Germinal center (tissue), 1 donor: ENCODE measurements at places on chromosomes 2 and 18.

GRCh38 chr18:75257605-75258004 is 47.0 kb downstream of the TSHZ1 start:
- DNase-seq = no peak

GRCh38 chr2:150120326-150120955 is 367.0 kb downstream of the RND3 start:
- no peak for DNase-seq

- no peak for DNase-seq
Observed at GRCh38 chr2:58047961-58048360, 1.4 kb downstream of the VRK2 start.

DNA sequence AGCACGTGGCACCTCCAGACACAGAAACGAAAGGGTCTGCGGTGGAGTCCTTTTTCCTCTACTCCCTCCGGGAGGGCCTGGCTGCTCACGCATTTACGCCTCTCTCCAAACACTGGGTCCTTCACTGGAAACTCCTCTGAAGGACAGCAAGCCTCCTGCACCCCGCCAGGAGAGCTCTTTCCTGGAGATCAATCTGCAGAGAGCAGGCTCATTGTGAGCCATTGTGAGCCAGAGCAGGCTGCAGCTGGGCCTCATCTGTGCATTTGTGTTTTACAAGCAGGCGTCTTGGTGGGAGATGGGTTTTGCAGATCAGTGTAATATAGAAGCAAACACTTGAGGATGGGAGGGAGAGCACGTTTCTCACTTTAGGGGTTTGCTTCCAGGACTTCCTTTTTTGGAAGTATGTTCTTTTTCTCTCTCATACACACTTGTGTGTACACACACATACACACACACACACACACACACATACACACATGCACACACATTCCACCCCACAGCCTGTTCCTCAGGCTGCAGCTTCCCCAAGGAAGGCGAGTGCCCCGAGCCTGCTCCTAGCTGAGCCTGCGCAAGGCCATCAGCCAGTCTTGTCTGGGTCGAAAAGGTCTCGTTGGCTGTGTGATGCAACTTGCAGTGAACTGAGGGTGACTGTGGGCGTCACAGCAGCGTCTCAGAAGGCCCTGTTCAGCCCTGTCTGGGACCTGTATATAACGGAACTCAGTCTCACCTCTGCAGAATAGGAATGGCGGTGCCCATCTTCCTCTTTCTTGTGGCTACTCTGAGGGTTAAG is 163.5 kb downstream of the GLI2 start:
- DNase-seq = no peak

GRCh38 chr2:201136889-201137321 is 20.9 kb downstream of the CFLAR start:
- DNase-seq = no peak

GRCh38 chr18:59114160-59114559 is 25.5 kb upstream of the SEC11C start:
- no peak for DNase-seq

GRCh38 chr2:120661551-120661950 is 74.1 kb upstream of the GLI2 start:
- no peak for DNase-seq

DNA sequence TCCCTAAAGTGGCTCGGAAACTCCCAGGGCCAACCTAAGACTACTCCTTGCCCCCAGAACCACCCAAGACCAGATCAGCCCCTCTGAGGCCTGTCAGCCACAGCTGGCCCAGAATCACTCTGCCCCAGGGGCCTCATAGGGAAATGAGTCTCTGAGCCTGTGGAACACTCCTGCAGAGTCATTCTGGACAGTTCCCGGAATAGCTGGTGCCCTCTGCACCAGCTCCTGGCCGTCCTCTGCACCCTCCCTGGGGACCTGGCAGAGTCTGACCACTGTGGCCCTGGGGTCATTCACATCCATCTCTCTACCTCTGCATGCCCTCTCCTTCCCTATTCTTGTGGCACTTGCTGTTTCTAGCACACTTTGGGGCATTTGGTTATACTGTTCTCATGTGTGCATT is 14.6 kb upstream of the TMEM214 start:
- DNase-seq = no peak

DNA sequence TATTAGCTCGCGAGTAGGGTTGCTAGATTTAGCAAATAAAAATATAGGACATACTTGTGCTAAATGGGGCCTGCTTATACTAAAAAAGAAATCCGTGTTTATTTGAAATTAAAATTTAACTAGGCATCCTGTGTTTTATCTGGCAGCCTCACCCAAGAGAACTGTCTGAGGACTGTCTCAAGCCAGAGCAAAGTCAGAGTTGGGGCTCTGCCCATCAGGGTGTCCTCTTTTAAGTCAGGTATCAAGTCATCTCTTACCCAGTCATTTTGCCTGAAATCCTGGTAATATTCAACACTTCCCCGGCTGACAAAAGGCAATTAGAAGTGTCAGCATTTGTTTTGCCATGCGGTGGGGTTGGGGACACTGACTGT is 48.3 kb upstream of the ST3GAL5 start:
- no peak for DNase-seq

GRCh38 chr2:69113627-69114026 is 100.6 kb downstream of the ANTXR1 start:
- no peak for DNase-seq

DNA sequence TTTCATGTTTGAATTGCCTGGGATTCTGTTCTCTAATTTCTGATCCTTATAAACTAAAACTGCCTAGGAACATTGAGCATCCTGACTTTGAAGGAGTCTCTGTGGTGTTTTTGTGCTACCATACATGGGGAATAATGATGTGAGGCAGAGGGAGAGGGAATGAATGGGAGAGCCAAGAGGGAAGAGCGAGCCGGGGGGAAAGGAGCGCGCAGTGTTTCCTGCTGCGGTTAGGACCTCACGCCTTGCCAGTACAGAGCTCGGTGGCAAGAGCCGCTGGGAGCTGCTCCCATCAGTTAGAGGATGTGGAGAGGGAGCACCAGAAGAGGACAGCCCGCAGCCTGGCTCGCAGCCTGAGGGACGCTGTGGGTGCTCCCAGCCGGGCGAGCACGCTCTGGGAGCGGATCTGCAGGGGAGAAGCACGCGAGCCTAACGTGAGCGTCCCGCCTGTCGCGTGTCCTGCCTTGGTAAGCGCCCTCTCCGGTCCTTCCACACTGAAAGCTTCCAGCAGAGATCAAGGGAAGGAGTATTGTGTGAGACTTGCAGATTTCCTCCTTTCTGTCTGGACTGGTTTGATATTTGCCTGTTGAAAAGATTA is 114.7 kb downstream of the FAM210A start:
- no peak for DNase-seq

DNA sequence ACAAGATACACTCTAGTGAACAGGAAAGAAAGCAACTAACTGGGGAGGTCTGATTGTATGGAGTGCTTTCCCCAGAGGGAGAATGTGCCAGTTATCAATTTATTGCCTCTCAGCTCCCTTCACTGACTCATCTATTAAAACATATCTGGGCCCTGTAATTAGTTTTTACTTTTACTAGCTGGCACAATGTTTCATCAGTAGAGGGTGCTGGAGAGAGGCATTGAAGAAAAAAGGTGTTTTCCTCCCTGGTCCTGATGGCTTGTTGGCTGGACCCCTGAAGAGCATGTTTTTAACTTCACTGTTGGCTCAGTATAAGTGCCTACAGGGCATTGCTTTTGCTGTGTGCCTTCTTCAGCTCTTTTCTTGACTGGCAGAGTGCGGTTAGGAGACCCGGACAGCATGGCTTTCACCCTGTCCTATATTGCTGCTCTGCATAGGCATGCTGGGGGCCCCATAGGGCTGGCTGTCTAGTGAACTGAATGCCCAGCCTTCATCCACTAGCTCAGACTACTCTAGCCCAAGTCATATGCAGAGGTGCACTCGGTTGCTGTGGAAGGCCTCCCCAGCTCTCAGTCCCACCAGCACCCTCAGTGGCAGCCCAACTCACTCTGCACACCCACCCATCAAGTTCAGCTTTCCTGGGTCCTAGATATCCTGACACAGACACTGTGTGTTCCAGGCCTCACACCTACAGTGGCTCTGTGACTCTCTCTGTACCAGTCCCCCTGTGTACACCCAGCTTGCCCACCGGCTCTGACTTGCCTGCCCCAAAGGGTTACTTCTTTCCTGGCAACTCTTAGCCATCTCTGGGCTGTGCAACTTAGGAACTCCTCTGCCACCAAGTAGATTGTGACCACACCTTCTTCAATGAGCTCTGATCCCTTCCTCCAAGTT is 62.3 kb upstream of the ACYP2 start:
- DNase-seq = no peak

DNA sequence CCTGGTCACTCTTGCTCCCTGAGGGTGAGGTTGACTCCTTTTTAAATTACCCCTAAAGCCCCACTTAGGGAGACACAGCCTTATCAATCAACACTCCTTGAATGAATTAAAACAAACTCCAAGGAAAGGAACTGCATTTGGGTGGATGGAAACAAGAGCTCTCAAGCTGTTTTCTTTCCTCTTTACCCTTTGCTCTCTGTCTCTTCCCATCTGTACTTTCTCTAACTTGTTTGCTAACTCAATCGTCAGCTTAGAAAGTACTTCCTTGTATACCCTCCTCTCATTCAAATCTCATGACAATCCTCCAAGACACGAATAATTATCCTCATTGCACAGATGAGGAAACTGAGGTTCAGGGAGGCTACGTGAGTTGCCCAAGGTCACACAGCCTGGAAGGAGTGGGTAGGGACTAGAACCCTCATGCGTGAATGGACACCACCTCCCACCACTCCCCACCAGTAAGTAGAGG is 32.7 kb downstream of the ZFP36L2 start:
- no peak for DNase-seq

GRCh38 chr2:111710613-111711012 is 173.4 kb downstream of the ANAPC1 start:
- no peak for DNase-seq

GRCh38 chr2:155902635-155903034 is 429.9 kb downstream of the NR4A2 start:
- DNase-seq = no peak

- no peak for DNase-seq
Observed at GRCh38 chr2:223941579-223942277, 3.4 kb downstream of the WDFY1 start.

- no peak for DNase-seq
Observed at GRCh38 chr2:199810422-199811171, 40.4 kb downstream of the FTCDNL1 start.

GRCh38 chr2:62338111-62338510 is 142.2 kb downstream of the B3GNT2 start:
- no peak for DNase-seq

DNA sequence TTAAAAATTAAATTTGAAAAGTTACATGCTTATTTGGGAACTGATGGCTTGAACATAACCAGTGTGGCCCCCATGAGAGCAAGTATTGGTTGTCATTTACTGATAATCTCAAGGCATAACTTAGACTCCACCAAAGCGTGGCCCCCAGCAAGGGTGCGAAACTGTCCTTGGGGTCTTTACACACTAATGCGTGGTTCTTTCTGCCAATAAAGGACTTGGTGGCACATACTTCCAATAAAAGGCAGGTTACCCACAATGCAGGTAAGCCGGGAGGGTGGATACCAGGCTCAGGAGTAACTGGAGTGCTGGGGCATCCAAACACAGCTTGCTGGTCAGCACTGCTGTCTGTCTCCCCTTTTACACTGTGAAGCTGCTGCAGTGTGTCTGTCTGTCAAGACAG is 278.2 kb upstream of the NCKAP5 start:
- DNase-seq = no peak

GRCh38 chr2:68834737-68835376 is 36.3 kb downstream of the BMP10 start:
- DNase-seq = peak; percentile 27

- DNase-seq = no peak
Observed at GRCh38 chr2:73323551-73323950, 30.2 kb upstream of the EGR4 start.

DNA sequence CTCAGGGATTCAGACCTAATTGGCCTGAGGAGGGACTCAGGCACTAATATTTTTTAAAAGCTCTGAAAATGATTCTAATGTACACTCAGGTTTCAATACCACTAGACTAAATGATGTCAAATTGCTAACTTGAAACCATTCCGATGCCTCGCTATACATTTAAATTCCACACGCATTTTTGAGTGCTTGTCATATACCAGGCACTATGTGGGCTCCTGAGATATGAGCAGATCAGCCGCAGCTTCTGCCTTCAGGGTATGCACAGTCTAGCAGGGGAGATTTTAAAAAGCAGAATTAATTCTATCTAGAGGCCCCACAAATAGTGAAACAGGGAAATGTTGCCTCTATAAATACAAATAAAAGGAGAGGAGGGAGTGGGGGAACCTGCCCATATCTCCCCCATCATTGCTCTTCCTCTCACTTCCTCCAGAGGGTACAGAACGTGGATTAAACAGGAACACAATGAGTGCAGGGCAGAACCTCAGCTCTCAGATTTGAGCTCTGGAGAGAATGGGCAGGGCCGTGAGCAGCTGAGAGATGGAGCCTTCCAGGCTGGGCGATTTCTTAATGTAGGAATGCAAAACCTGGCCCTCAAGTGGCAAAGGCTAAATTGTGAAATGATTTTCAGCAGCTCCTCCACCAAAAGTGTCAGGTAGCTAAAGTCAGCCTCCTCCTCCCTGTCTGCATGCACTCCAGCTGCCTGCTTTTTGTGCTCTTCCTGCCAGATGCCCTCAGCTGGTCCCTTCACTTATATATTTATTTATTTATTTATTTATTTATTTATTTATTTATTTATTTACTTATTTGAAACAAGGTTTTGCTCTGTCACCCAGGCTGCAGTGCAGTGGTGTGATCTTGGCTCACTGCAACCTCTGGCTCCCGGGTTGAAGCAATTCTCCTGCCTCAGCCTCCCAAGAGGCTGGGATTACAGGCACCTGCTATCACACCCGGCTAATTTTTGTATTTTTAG is 24.6 kb upstream of the LBH start:
- DNase-seq = no peak
